MG63 (cell line): ENCODE measurements at places on chromosomes 6 and 20. TPM values are rescaled to one million over a fixed set of nuclear protein-coding genes. Genes with fewer than 3 reads are reported as not detected.
A peak's percentile ranks its signal among the peaks of the same experiment; 100 is the strongest.

- no peak for DNase-seq
These were observed 45.3 kb downstream of the B4GALT5 start for GRCh38 chr20:49668181-49668877.

Gene SRF
- 20.9 and 22.8 TPM in 2 replicates for total RNA-seq

- DNase-seq: no peak
These were observed 12.1 kb upstream of the SRC start for GRCh38 chr20:37333848-37334318.

DNA sequence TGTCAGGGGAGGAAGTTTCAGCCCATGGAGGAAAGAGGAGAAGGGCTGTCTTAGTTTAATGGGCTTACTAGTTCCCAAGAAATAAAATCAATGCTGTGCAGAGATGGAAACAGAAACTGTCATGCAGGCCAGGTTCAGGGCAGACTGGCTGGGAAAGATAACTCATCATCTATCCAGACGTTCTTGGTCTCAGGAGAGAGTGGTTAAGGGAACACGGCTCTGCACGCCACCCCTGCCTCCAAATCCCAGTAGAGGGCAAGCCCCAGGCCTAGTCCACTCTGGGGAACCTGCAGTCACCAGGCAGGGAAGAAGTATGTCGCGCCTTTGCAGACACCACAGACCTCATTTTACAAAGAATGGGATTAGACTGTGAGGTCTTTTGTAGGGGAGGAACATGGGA lies 12.5 kb downstream of the ALDH8A1 start:
- no peak for DNase-seq

Gene HLA-DMB
- total RNA-seq: 0.76 and 0.79 TPM in 2 replicates

DNA sequence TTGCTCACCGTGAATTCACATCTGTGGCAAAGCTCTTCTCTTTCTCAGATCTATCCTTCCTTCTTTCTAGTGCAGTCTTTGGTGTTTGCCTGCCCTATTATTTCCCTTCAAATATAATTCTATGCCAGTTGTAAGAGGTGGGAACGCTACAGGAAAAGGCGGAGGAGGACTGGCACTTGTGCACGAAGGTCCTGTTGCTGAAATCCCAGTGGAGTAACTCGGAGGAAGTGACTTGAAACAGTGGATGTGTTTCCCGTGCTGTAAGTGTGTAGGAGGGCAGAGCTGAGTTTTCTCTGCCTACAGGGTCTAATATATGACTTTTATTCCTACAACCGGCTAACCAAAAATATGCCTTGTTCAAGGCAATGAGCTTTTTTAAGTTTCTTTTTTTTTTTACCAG lies 754.8 kb downstream of the QKI start:
- DNase-seq: no peak

DNA sequence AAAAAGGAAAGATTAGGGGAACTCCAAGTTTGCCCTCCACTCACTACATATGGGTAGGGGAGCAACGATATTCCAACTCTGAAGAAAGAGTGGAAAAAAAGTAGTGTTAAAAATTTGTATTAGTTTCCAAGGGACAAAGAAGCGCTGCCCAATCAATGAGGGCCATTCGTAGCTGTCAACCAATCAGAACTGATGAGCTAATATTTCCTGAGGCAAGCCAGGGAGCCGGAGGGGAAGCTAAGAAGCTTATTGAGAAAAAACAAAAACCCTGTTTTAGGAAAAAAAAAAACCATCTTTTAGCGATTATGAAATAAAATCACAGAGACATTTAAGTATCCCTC lies 59.5 kb downstream of the TRIM38 start:
- DNase-seq: peak; percentile 58

Gene HEY2
- total RNA-seq: not detected in 2 replicates

DNA sequence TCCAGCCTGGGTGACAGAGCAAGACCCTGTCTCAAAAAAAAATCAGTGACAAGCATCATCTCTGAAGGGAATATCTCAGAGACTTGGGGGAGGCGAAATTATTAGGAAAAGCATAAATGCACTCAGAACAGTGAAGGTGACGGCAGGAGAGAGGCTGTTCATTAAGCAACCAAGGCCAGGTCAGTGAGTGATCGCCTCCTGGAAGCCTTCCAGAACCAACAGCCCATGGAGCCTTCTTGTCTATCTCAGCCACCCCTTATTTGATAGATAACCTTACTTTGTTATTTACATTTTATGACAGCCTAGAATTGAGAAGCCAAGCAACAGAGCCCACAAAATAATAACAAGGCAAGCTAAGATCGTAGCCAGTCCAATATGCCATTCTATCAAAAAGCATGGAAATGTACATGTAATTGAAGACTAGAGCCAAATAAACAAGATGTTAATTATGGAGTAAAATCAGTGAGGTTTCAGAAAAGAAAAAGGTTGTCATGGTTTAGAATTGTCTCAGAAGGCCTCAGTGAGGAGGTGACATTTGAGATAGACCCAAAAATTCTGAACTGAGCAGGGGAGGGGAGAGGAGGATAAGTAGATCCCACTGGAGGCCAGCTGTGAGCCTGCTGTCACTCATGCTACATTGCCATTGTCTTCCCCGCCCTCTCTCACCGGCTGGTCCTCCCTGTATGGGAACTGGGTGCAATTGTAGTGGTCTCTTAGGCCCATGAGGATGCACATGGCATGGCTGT lies 17.8 kb downstream of the BNIP5 start:
- DNase-seq: no peak

DNA sequence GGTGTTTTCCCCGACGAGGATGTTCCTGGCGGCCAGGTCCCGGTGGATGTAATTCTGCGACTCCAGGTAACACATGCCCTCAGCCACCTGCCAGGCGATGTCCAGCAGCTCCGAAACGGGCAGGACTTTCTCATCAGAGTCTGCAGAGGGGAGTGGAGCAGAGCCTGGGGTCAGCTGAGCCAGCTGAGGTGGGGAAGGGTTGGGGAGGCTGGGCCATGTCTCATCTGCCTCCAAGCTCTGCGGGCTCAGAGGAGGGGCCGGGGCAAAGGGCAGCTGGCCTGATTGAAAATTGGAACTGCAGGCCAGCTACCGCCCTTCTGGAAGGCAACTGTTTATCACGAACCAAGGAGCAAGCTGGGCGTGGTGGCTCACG lies 6.4 kb downstream of the PTK6 start:
- DNase-seq: no peak

GRCh38 chr6:157379656-157380457 lies 1.1 kb upstream of the ZDHHC14 start:
- DNase-seq: peak; percentile 93

DNA sequence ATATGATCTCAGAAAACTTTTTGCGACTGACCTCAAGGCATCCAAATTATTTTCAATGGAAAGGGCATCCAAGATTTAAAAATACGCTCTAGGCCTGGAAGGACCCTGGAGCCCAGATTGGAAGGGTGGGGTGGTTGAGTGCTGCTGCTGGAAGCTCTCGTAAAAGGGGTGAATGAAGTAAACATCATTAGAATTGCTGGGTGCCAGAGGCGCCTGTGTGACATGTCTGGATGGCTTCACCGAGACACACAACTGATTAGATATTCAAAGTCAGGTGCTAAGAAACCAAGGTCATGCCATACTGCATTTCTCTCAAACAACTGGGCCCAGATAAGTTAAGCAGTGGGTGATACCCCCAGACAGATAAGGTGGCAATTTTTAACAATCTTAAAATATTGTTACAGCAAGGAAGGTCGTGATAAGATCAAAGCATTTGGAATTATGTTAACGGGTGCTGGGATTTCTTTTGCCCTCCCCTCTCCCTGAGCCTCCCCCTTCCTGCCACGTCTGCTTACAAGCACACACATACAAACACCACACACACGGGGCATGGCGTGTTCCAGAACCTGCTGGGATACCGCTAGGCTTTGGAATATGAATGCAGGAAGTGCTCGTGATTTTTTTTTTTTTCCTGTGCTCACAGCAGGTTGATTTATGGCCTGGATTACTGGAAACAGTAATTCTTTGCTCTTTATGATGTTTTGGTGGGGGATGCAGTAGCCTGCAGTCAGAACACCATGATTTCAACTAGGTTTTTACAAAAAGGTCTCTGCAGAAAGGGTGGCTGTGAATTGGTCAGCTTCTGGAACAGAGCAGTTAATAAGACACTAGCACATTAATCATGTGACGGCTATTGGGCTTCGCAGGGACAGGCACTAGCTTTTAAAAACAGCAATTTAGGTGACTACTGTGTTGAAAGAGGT lies 551.2 kb downstream of the QKI start:
- no peak for DNase-seq
